ENCODE measurements at places on chromosomes 3 and 15.

- DNase-seq, result no peak
Observed at GRCh38 chr3:65925254-65925954, 113.3 kb downstream of the MAGI1 start.

- no peak for DNase-seq
Observed at GRCh38 chr3:39299279-39299678, 19.4 kb upstream of the CX3CR1 start.

DNA sequence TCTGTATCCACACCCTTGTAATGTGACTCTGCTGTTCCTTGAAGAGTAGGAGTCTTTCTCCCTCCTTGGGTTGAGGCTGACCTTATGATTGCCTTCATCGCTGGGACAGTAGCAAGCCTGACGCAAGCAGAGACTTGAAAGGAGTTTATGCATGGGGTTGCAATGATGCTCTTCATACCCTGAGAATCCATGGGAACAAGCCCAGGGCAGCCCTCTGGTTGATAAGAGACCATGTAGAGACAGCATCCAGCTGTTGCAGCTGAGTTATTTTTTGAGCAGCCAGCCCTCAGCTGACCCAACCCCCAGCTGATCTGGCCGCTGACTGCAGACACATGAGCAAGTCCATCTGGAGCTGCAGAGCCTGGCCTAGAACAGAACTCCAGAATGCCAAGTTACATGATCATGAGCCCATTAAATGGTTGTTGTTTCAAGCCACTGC, 60.6 kb upstream of the ARNT2 start:
- DNase-seq, result no peak

DNA sequence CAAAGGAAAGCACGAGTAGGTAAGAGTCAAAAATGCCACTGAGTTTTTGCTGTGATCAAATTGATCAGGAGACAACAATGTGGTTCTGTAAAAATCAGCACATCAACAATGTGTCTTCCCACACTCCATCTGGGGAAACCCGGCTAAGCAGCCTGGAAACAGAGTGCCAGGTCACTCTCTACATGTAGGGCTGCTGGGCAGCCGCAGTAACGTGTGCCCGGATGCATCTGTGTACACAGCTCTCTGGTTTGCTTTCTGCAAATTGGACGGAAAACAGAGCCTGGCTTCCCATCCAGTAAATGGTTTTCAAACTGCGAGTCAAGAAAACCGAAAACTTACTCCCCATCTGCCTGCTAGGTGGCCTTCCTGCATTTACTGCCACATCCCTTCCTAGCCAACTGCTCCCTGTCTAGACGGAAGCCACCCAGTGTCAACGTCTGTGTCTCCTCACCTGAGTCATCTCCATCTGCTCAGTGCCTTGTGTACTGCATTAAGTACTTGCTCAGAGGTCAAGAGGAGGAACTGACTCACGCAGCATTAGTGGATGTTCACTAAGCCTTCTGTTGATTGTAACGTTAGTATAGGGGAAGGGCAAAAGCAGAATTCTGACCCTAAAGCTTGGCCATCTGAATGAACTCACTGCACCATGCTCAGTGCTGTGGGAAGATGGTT, 124.1 kb downstream of the TJP1 start:
- DNase-seq, result no peak

DNA sequence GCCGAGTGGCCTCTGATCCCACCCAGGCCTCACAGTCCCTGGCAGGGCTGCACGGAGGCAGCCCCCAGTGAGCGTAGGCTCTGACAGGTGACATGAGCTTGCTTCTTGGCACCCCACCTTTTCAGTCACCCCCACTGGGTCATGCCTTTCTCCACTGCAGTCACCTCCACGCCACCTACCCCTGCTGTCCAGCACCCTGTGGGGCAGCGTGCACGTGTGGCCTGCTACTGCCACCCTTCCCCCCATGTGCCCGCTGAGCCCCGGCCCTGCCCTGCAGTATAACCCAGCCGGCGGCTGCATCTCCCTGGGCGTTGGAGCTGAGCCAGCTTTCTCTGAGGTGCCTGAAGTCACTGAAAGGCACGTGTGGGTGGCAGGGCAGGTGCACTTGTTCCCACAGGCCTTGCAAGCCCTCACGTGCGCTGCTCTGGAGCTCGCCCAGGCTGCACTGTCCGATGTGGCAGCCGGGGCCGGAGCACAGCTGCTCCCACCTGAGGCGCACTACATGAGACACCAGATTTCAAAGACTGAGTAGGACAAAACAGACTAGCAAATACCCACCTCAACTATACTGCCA, 65.6 kb downstream of the NIPA2 start:
- DNase-seq, result no peak

GRCh38 chr15:101354891-101355623, 60.0 kb upstream of the SNRPA1 start:
- no peak for DNase-seq

GRCh38 chr3:29373131-29373680, 92.3 kb downstream of the RBMS3 start:
- no peak for DNase-seq

DNA sequence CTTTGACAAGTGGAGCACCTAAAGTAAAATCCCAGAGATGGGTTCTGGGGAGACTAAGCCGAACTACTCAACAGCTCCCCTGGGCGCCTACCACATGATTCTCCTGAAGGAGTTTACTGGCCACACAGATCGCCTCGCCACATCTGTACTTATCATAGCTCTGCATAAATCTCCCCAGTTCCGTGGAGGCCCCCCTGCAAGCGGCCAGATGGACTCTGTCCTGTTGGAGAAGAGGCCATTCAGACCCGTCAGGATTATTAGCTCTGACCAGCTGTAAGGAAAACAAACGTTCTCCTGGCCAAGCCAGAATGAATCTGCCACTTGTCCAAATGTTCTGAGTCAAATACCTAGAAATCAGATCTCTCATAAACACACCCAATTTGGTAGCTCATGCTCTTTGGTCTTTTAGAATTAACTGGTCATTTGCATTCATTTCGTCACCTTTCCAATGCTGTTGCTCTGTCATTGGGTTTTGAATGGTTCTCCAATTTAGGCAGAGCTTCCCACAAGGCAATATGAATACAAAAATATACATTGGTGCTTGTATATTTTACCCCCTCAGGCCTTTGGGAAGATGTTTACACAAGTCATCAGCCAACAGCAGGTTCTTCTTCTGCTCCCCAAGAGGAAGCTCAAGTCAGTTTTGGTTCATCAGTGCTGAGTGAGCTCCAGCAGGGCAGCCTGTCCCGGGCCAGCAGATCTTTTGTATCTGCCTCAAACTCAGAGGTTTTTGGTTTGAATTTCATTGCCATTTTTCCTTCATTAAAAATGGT, 124.5 kb downstream of the THSD4 start:
- no peak for DNase-seq

All from activated CD8-positive, alpha-beta memory T cell treated with anti-CD3 and anti-CD28 coated beads for 1 hour (primary cell).